ENCODE measurements at places on chromosomes 7 and 10. TPM values are rescaled to one million over a fixed set of nuclear protein-coding genes. Genes with fewer than 3 reads are reported as not detected.

ANKRD30A gene
- not detected for polyA plus RNA-seq

ITIH5 gene
- polyA plus RNA-seq = 4.4 TPM

LIPJ gene
- polyA plus RNA-seq = not detected

SORCS1 gene
- 0.10 TPM for polyA plus RNA-seq

DNAH11 gene
- 1.6 TPM for polyA plus RNA-seq

MRLN gene
- not detected for polyA plus RNA-seq

IFIT2 gene
- polyA plus RNA-seq = 1.1 TPM

WASHC2A gene
- polyA plus RNA-seq = 12.9 TPM

CALHM3 gene
- polyA plus RNA-seq = not detected

PTPRZ1 gene
- 13.3 TPM for polyA plus RNA-seq

ASL gene
- 31.6 TPM for polyA plus RNA-seq

CAMK2B gene
- polyA plus RNA-seq = 0.33 TPM

SUN3 gene
- polyA plus RNA-seq = not detected

FAM131B gene
- 0.16 TPM for polyA plus RNA-seq

LRRD1 gene
- polyA plus RNA-seq = 0.01 TPM

RPEL1 gene
- polyA plus RNA-seq = not detected

SLC18A2 gene
- polyA plus RNA-seq = 0.14 TPM

NUTM2B gene
- polyA plus RNA-seq = 1.5 TPM

TMEM196 gene
- not detected for polyA plus RNA-seq

SEMA3C gene
- polyA plus RNA-seq = 3.4 TPM

CYP2C19 gene
- polyA plus RNA-seq = 0.35 TPM

Measured in esophagus (tissue), 2 donors.